ENCODE measurements at places on chromosomes 3 and 15.

DNA sequence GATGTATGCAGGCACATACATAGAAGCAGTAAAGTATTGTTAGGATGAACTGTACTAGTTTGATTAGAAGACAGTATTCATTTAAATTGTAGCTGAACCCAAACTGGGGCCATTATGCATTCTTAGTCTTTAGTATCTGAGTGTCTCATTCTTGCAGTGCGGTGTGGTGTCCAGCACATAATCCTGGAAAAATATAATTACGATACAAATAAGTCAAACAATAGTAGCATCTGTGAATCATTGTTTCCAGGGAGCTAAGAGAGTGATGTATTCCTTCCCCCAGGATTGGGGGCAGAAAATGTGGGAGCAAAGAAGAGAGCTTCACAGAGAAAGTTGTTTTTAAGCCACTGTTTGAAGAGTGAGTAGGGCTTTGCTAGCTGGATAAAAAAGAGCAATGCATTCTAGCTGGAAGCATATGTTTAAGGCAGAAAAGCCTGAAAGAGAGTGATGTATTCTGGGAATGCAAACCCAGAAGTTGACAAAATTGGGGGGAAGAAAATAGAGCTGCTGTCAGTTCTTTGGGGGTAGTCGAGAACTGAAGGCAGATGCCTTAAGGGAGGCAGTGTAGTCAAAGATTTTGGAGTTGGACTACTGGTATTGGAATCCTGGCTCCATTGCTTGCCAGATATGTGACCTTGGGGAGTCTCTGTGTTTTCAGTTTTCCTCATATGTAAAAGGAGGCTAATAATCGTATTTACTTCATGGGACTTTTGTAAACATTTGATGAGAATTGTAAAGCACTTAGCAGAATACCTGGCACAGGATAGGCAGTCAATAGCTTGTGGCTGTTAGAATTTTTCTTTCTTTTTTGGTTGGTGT is 14.1 kb downstream of the SLMAP start:
- no peak for DNase-seq

- no peak for DNase-seq
Observed at GRCh38 chr15:46242935-46243334, 608.1 kb downstream of the SQOR start.

DNA sequence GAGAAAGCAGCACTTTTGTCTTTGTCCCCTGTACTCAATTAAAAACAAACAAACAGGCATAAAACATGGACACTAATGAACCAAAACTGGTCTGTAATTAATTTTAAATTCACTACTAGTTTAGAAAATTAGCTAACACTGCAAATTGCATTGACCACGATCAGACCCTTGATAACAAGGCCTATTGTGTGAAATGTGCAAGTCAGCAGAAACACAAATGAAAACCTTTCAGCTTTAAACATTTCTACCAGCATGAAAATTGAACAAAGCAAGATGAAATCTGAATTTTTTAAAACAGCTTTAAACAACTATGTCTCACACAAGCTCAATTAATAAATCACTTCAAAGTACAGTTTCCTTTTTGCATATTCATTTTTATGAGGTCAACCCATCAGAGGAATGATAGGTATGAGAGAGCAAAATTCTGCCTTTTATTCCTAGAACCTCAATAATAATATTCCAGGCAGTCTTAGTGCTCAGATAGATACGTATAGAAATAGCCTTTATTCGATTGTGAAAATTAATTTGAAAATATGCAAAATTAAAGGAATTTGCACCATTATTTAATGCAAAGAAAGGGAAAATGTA is 27.0 kb upstream of the CHMP2B start:
- peak; percentile 3 for DNase-seq

DNA sequence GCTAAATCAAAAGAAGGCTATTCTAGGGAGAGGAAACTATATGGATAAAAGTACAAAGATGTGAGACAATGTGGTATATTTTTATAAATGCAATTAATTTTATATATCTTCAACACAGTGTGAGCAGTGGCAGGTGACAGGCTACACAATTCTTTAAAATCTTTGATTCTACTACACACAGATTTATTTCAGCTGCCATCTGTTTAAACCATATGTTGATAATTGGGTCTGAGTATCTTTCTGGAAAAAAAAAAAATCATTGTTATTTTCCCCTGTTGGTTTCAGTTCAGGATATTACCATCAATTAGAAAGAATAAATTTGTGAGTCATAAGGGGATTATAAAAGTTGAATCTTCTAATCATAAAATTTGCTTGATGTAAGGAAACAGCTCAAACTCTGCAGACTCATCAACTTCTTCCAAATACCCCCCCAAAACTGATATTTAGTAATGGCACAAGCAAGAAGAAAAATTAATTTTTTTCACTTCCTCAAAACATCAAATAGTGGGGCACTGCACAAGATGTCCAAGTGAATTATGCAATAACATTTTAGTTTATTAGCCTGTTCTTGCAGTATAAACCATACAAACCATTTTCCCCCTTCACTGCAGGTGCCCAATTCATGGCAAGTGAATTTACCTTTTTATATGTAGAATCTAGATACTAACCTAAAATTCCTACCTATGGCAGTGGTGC is 12.0 kb downstream of the PIERCE2 start:
- DNase-seq: no peak

- DNase-seq: peak; percentile 47
Observed at GRCh38 chr15:39887211-39887610, 32.9 kb downstream of the GPR176 start.

- DNase-seq: no peak
Observed at GRCh38 chr3:49238274-49239127, 38.5 kb downstream of the C3orf62 start.

- no peak for DNase-seq
Observed at GRCh38 chr3:149023951-149024350, 32.6 kb downstream of the GYG1 start.

- no peak for DNase-seq
Observed at GRCh38 chr15:59873644-59874272, 130.4 kb upstream of the FOXB1 start.

DNA sequence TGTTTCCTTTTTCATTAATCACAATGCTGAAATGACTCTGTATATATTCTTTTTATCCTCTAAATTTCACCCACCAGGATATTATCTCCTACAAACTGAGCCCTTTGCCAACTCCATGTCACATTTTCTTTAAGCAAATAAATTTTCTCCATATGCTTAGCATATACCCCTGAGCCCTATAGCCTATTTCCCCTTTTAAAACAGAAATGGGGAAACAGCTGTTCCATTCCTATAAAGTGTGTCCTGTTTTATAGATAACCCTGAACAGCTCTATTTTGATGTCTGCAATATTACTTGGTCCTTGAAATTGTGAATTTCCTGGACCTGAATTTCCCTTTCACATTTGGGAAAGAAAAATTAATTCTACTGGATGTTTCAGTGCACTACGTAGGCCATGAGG is 15.6 kb upstream of the FILIP1L start:
- peak; percentile 3 for DNase-seq

- no peak for DNase-seq
Observed at GRCh38 chr3:52920841-52921240, 23.5 kb upstream of the STIMATE start.

DNA sequence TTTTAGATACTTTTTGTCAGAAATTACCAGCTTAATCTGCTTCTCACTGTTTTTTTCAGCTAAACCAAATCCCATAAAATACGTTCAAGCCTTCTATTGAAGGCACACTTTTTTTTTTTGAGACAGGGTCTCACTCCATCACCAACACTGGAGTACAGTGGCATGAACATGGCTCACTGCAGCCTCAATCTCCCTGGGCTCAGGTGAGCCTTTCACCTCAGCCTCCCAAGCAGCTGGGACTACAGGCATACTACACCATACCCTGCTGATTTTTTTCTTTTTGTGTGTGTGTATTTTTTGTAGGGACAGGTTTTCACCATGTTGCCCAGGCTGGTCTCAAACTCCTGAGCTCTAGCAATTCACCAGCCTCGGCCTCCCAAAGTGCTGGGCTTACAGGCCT is 3.7 kb downstream of the RAF1 start:
- DNase-seq: no peak

DNA sequence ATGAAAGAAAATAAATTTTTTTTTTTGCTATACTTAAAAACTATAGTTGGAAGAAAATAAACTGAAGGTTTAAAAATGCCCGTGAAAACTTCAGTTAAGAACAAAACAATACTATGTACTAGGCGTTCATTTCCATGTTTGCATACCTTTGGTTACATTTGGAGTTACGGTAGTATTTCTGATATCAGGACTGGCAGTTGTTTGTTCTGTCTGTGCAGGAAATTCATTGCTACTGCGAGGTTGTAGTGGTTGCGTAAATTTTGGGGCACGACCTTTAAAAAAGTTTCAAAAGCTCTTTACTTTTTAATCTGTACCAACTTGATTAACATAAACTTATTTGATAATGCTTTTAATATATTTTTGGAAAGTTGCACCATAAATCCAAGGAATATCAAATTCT is 47.9 kb downstream of the ST3GAL6 start:
- no peak for DNase-seq

- DNase-seq: no peak
Observed at GRCh38 chr3:29637068-29637467, 356.2 kb downstream of the RBMS3 start.

DNA sequence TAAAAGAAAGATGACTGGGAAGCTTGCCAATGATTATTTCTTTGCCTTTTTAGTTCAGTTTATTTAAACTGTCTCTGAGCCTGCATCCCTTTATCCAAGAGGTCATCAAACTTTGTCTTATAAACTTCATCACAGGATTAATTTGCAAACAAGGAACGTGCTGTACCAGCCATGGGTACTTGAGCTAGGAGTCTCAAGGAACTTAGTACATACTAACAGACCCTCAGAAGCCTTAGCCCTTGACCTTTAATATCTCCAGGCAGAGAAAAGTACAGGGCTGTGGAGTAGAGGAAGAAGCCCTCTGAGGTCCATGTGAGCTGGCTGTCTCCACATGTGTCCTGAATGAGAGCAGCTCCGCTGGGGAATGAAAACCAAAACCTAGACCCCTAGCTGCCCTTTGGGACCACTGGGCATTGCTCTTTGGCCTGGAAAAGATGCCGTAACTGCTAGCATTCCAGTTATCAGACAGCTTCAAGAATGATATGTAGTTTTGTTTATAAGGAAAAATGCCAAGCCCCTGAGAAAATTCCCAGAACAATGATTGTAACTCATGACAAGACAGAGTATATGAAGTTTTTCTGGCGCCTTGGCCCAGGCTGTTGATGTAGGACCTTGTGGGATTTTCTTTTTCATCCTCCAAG is 92.1 kb downstream of the ASB7 start:
- no peak for DNase-seq

GRCh38 chr3:184600685-184601377 is 39.2 kb downstream of the EPHB3 start:
- DNase-seq: peak; percentile 83

DNA sequence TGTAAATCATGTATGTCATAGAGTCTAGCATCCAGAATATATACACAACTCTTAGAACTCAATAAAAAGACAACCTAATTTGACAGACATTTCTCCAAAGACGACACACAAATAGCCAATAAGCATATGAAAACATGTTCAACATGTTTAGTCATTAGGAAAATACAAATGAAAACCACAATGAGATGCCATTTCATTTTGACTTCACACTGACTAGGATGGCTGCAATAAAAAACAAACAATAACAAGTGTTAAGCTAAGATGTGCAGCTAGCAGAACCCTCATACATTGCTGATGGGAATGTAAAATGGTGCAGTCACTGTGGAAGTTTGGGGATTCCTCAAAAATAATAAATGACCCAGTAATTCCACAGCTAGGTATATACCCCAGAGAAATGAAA is 16.4 kb downstream of the SPG11 start:
- no peak for DNase-seq

DNA sequence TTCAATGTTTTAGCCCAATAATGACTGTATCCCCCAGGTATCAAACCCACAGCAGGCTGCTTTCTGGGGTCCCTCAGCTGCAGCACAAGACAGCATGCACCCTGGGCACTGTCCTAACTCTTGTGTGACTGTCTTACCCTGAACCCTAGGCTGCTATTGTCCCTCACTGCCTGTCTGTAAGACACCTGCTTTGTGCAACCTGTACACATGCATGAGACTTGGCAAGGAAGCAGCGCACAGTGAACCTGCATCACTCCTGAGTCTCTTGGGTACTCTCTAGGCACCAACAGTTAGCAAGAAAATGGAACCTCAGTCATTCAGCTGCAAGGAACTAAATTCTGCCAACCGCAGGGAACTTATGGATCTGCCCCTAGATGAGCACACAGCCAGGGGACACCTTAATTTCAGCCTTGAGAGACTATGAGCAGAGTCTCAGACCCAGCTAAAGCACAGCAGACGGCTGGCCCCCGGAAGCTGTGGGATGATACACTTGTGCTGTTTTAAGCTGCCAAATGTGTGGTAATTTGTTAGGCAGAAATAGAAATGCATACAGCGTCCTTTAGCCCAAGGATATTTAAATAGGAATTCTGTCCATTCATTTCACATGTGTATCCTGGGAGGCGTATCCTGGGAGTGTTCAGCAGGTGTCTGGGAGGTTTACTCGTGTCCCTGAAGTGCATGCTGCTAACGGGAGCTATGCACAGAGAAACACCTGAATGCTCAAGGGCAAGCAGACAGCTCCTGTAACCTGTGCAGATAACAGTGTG is 223.8 kb downstream of the KLF13 start:
- peak; percentile 79 for DNase-seq

GRCh38 chr15:52153900-52154895 is 37.0 kb downstream of the GNB5 start:
- DNase-seq: no peak

DNA sequence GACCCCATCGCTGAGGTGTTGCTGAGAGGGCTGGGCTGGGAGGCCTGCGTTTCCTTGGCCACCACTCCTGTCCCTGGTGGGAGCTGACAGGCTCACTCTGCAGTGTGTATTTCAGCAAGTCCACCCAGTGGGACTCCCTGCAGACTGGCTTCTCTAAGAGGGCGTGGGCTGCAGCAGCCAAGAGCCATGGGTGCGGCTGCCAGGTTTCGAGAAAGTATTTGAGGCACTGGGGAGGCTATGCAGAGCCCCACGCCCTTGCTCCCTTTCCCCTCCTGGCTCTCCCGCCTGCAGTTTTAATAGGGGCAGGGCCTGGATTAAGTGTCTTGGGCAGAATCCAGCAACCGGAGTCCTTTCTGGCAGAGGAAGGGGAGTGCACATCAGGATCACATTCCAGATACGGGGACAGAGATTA is 242.1 kb downstream of the THSD4 start:
- DNase-seq: no peak
